Peyer's patch (tissue), 4 donors: ENCODE measurements at places on chromosomes 6 and 20. TPM values are rescaled to one million over a fixed set of nuclear protein-coding genes. Genes with fewer than 3 reads are reported as not detected.

Gene CTAGE9
- not detected for total RNA-seq

Gene GRM1
- total RNA-seq = not detected

Gene C6orf141
- 8.2 TPM for total RNA-seq

Gene BNIP5
- 26.3 TPM for total RNA-seq

Gene TMEM244
- not detected for total RNA-seq

Gene AIF1
- 15.3 TPM for total RNA-seq

Gene MLN
- not detected for total RNA-seq

Gene CLVS2
- 0.09 TPM for total RNA-seq

Gene CST1
- total RNA-seq = not detected

Gene DOK5
- not detected for total RNA-seq

DNA sequence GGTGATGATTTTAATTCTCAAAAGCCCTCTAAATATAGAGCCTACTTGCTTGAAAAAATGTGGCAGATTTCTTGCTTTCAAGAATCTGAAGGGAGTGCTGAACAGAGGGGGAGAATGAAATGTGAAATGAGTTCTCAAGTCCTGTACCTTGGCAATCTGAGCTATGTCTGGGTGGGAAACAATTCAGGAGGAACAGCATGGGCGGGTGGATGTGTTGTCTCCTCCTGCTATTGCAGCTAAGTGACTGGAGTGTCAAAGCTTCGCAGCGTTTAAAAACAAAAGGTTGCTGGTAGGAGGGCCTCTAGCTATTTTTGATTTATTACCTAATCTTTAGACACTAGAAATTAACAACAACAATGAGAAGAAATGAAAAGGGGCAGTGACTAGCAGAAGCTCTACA lies 102.5 kb upstream of the ARG1 start:
- DNase-seq = no peak

DNA sequence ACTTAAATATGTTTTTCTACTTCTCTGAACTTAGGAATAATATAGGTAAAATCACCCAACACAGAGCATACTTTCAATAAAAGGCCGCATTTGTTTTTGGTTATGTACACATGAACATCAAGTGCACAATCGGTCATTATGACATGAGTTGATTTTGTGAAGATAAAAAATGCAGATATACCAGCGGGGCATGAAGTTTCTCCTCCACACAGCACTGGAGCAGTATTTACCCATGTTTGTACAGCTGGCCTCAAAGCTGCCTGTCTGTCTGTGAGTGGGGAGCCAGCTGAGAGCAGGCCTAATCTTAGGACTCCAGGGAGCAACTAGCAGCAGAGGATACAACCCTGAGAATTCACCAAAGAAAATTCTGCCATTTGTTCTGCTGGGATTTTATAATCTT lies 206.5 kb downstream of the TPBG start:
- DNase-seq = no peak

DNA sequence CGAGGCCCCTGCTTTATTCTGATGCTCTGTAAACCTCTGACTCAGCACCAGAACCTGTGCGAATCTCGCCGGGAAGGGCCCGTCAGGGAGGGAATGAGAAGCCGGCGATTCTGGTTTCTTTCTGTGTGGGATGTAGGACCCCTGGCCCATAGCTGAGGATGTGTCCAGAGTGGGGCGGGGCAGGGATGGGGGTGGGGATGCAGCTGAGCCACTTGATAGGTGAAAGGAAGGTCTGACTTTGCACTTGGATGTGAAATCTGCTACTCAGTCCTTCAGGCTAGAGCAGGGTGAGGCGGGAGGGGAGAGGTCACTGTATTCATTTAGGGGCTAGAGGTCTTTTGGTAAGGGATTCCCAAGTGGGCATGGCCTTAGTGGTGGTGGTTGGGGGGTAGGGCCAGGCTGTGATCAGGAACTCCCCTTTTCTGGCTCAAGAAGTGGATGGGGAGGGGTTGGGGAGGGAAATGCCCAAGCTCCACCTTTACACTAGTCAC lies 2.3 kb downstream of the TOX2 start:
- no peak for DNase-seq

DNA sequence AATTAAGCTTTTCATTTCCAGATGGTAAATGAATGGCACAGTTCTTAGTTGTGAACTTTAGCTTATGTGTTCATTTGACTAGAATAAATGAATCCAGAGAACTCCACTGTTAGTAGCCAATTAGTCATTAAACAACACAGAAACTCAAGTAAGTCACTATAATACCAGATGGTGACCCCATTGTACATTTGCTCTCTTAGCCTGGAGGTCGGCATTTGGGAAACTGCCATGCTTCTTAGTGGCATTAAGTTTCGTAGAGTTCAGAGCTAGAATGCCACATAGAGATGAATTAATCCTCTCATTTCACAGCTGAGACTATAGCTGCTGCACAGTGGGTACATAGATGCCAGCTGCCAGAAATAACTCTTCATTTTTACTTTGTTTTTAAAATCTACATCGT lies 10.8 kb upstream of the DTNBP1 start:
- no peak for DNase-seq

- DNase-seq = no peak
These were observed at the start of gene SPTLC3 for GRCh38 chr20:13008761-13009681. Gene SPTLC3 (plus strand): TSS chr20:13008972. CDS start chr20:13009268, 296 bp downstream.

GRCh38 chr20:10826111-10826510 lies 152.3 kb upstream of the JAG1 start:
- DNase-seq = no peak

GRCh38 chr20:48795732-48796131 lies 32.1 kb downstream of the PREX1 start:
- peak; percentile 4 for DNase-seq

- DNase-seq = no peak
These were observed 47.7 kb upstream of the RNF182 start for GRCh38 chr6:13877051-13877450.

DNA sequence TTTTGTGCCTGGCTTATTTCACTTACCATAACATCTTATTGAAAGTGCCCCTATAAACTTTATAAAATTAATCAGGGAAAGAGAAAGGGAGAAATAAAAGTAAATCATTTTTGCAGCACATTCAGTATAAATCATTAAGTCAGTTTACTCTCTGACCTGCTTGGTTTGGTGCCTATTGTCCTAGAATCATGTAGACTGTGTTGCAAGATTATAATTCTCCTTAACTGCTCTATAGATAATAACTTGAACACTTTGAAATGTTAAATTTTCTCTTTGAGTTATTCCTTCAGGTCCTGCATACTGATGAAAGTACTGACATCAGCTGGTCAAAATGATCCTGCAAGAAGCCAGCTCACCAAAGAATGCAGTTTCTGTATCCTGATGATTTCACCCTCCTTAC lies 969.6 kb upstream of the GJE1 start:
- DNase-seq = no peak

DNA sequence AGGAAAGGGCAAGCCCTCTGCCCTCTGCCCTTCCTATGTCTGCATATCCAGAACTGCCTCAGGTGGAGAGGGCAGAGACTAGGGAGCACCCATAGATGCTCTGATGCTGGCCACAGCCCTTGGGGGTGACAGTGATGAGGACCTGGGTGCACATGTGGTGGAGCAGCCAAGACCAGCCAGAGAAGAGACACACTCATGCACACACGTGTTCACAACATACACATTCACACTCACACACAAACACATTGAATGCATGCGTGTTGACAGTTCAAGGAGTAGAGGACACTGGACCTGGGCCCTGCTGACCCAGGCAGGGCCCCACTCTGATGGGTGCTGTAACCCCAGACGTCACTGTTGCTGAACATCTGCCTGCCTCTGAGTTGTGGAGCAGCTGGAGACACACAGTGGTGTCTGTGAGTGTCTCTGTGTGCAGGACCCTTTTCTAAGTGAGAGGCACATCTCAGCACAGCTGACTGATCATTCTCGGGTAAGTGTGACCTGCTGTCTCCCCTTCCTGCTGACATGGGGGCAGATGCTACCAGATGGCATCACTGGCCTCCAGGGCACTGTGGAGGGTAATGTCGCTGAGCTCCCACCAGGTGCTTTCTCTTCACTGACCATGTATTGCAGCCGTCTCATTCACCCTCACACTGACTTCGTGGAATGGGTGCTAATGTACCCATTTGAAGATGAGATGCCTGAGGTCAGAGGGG lies 30.1 kb upstream of the MAS1L start:
- no peak for DNase-seq

GRCh38 chr6:20948556-20948955 lies 414.3 kb downstream of the CDKAL1 start:
- DNase-seq = no peak

DNA sequence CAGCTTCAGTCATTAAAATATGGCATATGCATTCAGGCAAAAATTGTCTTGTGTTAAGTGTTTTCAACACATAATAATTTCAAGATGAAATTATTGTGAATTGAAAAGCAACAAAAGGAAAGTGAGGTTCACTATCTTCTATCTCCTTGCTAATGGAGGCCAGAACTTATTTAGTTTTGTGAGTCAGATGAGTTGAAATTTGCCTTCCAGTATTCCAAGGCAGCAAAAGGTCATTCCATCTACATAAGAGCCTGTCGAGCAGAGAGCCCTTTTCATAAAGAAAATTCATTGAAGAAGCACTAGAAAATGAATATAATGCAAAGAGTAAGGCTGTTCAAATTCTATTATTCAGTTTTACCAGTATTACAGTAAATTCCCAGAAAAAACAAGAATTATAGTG lies 274.3 kb downstream of the PLCB1 start:
- DNase-seq = no peak

GRCh38 chr6:112037783-112038216 lies 16.1 kb upstream of the CCN6 start:
- no peak for DNase-seq

- DNase-seq = no peak
These were observed 1.3 kb downstream of the SIRPB1 start for GRCh38 chr20:1618479-1618878.

DNA sequence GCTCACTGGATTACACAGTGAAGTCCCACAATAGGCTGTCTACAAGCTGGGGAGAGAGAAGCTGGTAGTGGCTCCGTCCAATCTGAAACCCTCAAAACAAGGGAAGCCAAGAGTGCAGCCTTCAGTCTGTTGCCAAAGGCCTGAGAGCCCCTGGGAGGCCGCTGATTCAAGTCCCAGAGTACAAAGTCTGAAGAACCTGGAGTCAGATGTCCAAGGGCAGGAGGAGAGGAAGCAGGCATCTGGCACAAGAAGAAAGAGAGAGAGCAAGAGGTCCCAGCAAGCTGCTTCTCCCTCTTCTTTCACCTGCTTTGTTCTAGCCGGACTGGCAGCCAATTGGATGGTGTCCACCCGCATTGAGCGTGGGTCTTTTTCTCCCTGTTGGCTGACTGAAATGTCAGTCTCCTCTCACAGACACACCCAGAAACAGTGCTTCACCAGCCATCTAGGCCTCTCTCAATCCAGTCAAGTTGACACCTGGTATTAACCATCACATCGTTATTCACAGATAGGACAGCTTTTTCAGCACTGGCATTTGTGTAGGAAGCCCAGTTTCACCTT lies 51.2 kb downstream of the CRYBG1 start:
- no peak for DNase-seq

- DNase-seq = no peak
These were observed 34.7 kb downstream of the SOBP start for GRCh38 chr6:107524626-107525025.

GRCh38 chr6:34095741-34096140 lies 50.1 kb downstream of the GRM4 start:
- no peak for DNase-seq

DNA sequence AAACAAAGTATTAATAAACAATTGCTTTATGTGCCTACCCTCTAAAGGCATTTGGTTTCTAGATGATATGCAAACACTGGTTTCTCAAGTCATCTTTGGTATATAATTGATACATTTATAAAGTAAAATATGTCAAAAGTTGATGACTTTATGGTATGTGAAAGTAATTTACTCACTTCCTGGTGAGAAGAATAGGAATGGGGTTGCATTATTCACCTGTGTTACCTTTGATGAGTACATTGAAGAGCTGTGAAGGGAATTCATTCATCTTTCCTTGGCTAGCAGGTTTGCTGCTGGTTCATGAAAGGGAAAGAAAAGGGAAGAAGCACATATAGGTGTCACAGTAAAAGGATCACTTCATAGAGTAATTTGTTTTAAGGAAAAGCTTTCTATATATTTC lies 20.4 kb downstream of the RNF217 start:
- no peak for DNase-seq

GRCh38 chr20:362271-363254 lies 15.7 kb downstream of the NRSN2 start:
- DNase-seq = peak; percentile 86

DNA sequence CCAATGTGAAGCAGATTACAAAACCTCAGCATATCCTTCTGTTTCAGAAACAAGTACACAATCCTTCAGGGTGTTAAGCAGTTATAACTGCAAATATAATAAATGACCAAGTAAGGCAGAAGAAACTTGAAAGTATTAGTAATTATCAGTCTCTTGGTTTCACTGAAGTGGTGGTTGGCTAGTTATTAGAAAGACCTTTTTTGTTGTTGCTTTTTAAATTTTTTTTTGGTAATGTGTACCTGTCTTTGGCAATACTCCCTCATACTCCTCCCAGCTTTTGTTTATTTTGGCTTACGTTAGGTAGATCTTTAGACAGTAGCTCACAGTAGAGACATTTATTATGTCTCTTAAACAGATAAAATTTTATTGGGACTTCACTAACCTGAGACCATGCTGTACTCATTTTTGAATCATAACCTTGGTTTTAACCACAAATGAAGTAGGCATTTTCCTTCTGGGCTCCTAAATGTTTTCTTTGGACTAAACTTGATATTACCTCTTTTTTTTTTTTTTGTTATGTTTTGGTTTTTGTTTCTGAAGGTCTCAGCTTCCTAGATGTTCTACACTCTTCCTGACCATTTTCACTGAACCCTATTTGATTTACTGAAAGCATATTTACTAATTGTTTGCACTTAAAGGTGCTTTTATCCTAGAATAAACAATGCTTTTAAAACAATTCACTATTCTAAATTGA lies 6.4 kb downstream of the CD2AP start:
- DNase-seq = no peak

- no peak for DNase-seq
These were observed 645.2 kb downstream of the KIF16B start for GRCh38 chr20:15927893-15928650.

GRCh38 chr6:83199863-83200225 lies 6.7 kb downstream of the RWDD2A start:
- no peak for DNase-seq

- DNase-seq = no peak
These were observed 445.7 kb downstream of the EPM2A start for GRCh38 chr6:145289573-145289972.
